HL-60 (cell line): ENCODE measurements at places on chromosomes 3 and 15.

DNA sequence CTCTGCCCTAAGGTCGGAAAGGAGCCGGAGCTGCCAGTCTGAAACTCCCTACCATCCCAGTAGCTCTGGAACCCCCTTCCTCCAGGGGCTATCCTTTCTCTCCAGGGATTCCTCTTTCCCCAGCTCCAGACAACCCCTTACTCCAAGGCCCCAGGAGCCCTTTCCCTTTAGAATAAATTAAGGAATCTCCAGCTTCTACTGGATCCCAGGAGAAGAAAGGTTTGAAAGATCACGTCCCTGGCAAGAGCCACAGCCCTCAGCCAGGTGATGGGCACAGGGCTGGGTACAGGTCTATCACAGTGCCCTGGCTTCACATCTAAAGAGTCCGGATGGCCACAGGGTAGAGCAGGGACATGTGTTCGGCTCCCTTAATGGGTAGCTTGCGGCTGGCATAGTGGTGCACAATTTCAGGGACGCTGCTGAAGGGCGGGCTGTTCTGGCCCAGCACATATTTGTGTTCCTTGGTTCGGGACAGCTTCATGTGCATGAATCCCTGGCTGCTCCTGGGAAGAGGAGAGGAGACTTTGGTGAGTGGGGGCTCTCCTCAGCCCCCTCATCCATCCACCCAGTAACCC, 20.0 kb downstream of the SHF start:
- DNase-seq: no peak

GRCh38 chr3:59878038-59878427, 828.2 kb upstream of the CFAP20DC start:
- no peak for DNase-seq

DNA sequence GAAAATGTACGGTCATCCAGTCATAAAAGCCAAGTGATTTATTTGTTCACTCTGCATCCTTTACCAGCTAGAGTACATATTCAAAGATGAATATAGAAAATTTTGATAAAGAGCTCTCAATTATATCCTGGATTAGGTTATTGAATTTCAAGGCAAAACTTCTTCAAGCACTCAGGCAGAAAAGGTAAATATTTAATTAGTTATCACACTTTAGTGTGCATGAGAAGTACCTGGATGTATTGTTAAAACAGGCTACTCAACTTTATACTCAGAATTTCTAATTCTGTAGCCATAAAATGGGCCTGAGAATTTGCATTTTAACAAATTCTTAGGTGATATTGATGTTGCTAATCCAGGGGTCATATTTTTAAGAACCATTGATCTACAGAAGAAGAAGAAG, 45.3 kb downstream of the ILDR1 start:
- no peak for DNase-seq

- DNase-seq: no peak
Measured at GRCh38 chr3:154818676-154819255, 261.4 kb upstream of the MME start.

- no peak for DNase-seq
Measured at GRCh38 chr3:149003653-149004305, 12.4 kb downstream of the GYG1 start.

DNA sequence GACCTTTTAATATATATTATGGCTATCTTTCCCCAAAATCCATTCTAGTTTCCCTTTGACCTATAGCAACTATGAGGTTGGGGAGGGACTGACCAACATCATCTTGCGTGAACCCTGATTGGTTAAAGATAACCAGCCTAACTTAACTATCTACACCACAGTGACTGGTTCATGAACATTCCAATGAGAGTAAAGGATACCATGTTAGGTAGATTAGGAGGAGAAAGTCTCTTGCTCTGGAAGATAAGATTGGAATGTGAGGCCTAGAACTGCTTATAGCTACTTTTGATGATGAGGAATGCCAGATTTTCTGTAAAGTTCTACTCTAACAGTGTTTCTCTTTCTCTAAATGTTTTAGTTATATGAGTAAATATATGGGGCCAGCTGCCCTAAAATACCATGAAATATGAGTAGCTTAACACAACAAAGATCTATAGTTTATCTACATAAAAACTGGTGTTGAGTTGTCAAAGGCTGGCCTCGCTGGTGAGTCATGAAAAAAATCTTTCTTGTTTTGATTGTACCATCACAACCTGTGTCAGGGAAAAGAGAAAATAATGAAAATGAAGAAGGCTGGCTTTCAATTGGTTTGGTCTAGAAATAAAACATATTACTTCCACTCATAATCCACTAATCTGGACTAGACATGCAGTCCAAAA, 481.4 kb downstream of the NSUN3 start:
- no peak for DNase-seq

DNA sequence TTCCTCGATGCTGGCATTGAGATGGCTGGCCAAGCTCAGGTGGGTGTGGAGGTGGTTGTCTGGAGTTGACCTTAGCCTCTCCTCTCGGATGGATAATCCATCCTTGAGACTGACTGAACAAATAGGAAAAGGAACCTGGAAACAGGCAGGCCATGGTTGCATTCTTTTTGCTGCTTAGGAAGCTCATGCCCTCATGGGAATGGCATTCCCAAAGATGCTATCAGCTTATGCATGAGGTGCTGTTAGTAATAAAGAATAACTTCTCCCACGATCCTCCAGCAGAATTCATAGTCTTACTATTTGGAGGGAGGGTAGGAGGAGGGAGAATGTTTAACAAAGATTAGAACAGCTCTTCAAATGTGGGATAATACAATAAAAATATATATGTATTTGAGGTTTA, 303.0 kb upstream of the TPM1 start:
- DNase-seq: no peak

GRCh38 chr15:64251121-64251520, 88.3 kb upstream of the PPIB start:
- no peak for DNase-seq

DNA sequence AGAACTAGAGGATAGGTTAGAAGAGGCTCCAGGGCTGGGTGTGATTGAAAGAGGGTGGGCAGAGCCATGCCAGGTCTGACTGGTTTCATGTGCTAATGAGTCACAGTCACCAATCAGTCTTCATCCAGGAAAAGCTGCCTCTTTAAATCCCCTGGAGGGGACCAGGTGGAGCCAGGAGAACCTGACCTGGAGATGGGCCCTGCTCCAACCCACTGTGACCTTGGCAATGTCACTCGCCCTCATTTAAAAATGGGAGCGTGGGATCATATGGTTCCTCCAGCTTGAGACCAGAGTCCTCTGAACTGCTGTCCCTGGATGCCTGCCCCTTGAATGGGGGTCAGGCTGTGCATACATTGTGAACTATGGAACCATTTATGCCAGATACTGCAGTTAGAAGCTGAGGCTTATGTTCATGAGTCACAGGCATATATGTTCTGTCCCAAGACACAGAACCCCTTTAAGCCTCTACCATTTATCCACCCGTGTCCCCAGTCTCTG, 23.0 kb downstream of the HES1 start:
- no peak for DNase-seq

DNA sequence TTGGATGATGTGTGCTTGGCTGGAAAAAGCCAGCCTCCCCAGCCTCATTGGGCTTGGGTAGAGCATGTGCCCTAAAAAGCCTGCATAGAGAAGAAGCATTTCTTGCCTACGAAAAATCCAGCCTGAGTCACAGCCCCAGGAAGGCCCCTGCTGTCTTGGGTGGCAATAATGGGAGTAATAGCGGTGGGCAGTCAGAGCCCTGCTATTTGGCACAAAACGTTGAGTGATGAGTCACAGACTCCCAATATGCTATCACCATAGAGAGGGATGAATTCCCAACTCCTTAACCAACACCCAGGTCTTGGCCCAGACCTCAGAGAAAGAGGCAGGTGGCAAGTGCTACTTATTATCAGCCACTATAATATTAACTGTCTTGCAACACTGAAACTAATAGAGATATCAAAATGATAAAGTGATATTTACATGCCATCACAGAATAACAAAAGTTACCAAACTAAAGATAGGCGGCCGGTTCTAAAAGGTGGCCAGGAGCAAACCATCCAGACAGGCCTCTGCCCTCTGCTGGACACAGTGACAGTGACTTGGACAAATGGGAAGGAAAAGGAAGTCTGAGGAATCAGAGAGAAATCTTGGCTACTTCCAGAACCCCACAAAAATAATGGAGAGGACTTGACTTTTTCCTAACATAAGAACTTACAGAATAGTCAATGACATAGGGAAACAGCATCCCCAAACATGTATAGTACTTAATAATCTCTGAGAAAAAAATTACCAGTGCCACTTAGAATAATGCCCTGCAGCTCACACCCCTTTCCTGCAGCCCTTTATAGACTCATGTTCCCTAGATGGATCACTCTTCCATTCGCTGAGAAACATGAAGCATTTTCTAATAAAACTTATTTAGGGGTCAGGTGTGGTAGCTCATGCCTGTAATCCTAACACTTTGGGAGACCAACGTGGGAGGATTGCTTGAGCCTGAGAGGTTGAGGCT, 51.9 kb upstream of the MUC13 start:
- DNase-seq: no peak

GRCh38 chr3:53420831-53421230, 73.5 kb upstream of the DCP1A start:
- no peak for DNase-seq

DNA sequence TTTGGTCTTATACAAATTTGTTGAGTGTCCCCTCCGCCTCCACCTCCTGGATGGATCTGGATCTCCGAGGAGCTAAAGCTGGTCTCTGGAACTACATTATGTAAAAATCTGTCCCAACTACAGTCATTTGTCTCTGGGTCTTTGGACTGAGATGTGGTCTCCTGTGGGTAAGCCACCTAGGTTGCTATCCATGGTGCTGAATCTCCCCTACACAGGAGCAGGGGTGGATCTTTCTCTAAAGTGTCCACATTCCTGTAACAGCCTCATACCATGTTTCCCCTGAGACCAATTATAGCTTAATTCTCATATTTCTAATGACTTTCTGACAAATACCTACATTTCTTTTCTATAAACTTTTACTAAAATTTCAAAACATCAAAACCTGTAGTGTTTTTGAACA, 625.8 kb downstream of the TAFA4 start:
- peak; percentile 0 for DNase-seq

- no peak for DNase-seq
Measured at GRCh38 chr3:147298511-147298982, 107.8 kb downstream of the ZIC4 start.
